ENCODE measurements at places on chromosomes 12 and 14. TPM values are rescaled to one million over a fixed set of nuclear protein-coding genes. Genes with fewer than 3 reads are reported as not detected.

The NUDT14 gene
- polyA plus RNA-seq = 24.3 TPM

DNA sequence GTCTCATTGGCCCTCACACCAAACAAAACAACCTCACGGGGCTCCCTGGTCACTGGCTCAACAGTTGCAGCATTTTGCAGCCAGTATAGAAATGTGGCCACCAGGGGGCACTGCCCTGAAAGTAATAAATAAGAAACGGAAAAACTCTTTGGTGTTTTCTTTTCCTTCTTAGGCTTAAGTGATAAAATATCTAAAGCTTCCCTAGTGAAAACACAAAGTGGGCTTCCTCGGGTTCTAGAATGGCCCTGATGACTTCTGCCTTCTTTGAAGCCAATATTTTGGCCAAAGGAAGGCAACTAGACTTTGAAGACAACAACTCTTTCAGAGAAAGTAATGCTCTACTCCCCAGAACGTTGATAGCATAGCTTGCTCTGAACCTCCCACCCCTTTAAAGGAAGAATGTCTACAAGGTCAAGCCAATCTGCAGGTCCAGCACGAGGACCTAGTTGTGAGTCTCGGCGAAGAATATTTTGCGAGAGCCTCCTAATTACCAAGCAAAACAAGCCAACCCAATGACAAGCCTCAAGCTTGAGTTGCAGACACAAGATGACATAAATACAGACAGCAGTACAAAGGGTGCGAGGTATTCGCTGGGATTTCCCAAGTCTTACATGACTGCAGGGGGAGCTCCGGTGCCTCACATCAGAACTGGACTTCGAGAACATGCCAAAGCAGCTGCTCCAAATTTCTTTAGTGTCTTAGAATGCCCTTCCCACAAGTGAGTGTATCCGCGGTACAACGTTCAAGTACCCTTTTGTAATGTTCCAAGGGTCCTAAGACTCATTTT, 2.6 kb downstream of the ITPK1 start:
- peak; percentile 82 for DNase-seq

- DNase-seq = no peak
Measured at GRCh38 chr12:30691122-30691879, 4.4 kb downstream of the IPO8 start.

- peak; percentile 79 for DNase-seq
Measured at GRCh38 chr14:68843471-68844209, 50.8 kb upstream of the ZFP36L1 start.

- no peak for DNase-seq
Measured at GRCh38 chr12:13727707-13728195, 253.7 kb downstream of the GRIN2B start.

DNA sequence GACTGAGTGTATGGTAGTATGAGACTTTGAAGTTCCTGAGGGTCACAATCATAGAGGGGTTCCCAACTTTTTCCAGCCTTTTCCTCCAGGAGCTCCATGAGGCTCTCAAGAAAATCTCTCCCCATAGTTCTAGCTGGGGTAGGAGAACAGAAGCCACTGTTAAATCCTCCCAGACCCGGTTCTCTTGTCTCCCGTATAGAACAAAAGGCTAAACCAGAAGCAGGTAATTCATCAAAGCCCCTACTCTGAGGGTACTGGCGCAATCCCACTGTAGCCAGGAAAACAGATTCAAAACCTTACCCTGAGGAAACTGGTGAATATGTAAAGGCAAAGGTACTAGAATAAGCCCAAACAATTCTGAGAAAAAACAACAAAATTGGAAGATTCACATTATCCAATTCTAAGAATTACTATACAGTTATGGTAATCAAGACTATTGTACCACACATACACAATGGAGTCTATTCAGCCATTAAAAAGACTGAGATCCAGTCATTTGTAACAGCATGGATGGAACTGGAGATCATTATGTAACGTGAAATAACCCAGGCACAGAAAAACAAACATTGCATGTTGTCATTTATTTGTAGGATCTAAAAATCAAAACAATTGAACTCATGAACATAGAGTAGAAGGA, 20.5 kb downstream of the OR8S1 start:
- DNase-seq = no peak

DNA sequence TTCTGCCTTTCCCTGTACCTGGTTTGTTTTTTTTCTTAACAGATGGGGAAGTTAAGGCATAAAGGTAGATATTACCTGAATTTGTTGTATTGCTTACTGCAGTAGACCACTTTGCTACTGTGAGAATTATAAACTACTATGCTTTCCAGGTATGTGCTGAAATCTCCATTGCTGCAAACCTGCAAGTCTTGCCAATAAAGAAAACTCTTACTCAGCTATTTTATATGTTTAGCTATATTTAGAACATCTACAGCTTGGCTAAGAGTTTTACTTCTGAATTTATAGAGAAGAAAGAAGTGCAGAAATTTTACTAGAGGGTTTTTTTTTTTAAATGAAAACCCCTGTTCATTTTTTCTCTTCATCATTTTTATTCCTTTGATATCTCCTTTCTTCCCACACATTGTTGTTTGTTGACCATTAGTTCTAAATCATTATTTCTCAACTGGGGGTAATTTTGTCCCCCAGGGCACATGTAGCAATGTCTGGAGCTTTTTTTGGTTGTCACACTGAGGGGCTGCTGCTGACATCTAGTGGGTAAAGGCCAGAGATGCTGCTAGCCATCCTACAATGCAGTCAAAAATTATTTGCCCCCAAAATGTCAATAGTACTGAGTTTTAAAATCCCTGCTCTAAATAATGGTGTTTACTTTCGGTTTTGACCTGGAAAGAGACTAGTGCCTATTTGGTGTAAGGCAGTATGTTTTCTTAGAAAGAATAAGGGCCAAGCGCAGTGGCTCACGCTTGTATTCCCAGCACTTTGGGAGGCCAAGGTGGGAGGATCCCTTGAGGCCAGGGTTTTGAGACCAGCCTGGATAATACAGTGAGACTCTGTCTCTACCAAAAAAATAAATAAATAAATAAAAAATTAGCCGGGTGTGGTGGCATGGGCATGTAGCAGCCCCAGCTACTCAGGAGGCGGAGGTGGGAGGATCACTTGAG, 48.6 kb downstream of the PCNX1 start:
- DNase-seq = no peak

Data from left kidney (tissue), 8 donors.